ENCODE measurements at places on chromosomes 3 and 15. TPM values are rescaled to one million over a fixed set of nuclear protein-coding genes. Genes with fewer than 3 reads are reported as not detected.

GRAMD2A gene
- total RNA-seq: not detected

SMAD6 gene
- total RNA-seq: 14.2 TPM

CACNA2D2 gene
- total RNA-seq: 0.58 TPM

P3H2 gene
- 0.40 TPM for total RNA-seq

UBA3 gene
- total RNA-seq: 31.2 TPM

ADAMTS17 gene
- 0.09 TPM for total RNA-seq

WDR5B gene
- 3.0 TPM for total RNA-seq

ACKR2 gene
- 0.85 TPM for total RNA-seq

ABI3BP gene
- total RNA-seq: 0.24 TPM

ACP3 gene
- total RNA-seq: 0.18 TPM

RHOV gene
- 1.9 TPM for total RNA-seq

WDR93 gene
- not detected for total RNA-seq

FES gene
- 1.3 TPM for total RNA-seq

CPN2 gene
- total RNA-seq: not detected

ZMYND10 gene
- 1.1 TPM for total RNA-seq

CYP11A1 gene
- total RNA-seq: 0.16 TPM

ZNF385D gene
- 0.66 TPM for total RNA-seq

PRR20G gene
- not detected for total RNA-seq

RLBP1 gene
- total RNA-seq: not detected

MFAP1 gene
- 34.3 TPM for total RNA-seq

LRRC3B gene
- not detected for total RNA-seq

ABHD14A gene
- total RNA-seq: 9.4 TPM

EXD1 gene
- total RNA-seq: not detected

SI gene
- not detected for total RNA-seq

QTRT2 gene
- 20.7 TPM for total RNA-seq

NCEH1 gene
- total RNA-seq: 5.0 TPM

CELSR3 gene
- total RNA-seq: 2.1 TPM

SH3GL3 gene
- 8.9 TPM for total RNA-seq

GABRR3 gene
- total RNA-seq: not detected

SYNM gene
- 0.18 TPM for total RNA-seq

SLC22A14 gene
- total RNA-seq: not detected
